ENCODE measurements at places on chromosomes 1 and 21.

GRCh38 chr1:18340158-18340764 is 140.5 kb upstream of the KLHDC7A start:
- DNase-seq = no peak

GRCh38 chr1:220322570-220322969 is 50.3 kb upstream of the RAB3GAP2 start:
- DNase-seq = no peak

GRCh38 chr1:226480461-226480860 is 68.1 kb upstream of the STUM start:
- no peak for DNase-seq

DNA sequence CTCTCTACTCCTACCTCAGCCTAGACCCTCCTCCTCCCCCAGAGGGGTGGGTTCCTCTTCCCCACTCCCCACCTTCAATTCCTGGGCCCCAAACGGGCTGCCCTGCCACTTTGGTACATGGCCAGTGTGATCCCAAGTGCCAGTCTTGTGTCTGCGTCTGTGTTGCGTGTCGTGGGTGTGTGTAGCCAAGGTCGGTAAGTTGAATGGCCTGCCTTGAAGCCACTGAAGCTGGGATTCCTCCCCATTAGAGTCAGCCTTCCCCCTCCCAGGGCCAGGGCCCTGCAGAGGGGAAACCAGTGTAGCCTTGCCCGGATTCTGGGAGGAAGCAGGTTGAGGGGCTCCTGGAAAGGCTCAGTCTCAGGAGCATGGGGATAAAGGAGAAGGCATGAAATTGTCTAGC is 21.6 kb upstream of the VPS13D start:
- no peak for DNase-seq

DNA sequence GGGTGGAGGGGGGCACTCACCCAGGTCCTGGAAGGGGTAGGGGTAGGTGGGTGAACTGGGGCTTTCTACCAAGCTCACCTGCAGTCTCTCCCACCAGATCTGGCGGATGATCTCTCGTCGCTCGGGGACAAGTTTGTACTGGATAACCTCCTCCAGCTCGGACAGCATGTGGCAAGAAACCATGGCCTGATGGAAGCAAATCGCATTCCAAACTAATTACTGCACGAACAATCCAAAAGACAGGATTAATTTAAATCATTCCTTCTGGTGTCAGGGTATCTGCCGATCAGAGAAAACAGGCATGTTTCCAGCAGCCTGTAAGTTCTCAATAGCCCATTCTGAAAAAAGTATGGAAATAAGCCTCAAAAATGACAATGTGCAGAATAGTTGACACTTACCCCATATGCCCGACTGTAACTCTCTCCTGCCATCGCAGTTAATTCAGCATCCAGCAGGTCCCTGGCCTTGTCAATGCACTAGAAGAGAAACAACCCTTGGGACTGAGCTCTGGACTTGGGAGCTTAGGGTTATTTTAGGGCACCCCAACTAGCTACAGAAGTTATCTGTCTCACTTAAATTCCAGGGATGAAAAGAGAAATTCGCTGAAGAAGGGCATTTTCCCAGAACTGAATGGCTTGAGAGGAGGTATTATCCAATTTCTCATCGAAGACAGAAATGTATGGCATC is 44.4 kb upstream of the ANGPTL7 start:
- DNase-seq = no peak

GRCh38 chr1:147647796-147648633 is 22.3 kb downstream of the ACP6 start:
- no peak for DNase-seq

- DNase-seq = no peak
Observed at GRCh38 chr1:109357616-109358015, 40.1 kb downstream of the SORT1 start.

DNA sequence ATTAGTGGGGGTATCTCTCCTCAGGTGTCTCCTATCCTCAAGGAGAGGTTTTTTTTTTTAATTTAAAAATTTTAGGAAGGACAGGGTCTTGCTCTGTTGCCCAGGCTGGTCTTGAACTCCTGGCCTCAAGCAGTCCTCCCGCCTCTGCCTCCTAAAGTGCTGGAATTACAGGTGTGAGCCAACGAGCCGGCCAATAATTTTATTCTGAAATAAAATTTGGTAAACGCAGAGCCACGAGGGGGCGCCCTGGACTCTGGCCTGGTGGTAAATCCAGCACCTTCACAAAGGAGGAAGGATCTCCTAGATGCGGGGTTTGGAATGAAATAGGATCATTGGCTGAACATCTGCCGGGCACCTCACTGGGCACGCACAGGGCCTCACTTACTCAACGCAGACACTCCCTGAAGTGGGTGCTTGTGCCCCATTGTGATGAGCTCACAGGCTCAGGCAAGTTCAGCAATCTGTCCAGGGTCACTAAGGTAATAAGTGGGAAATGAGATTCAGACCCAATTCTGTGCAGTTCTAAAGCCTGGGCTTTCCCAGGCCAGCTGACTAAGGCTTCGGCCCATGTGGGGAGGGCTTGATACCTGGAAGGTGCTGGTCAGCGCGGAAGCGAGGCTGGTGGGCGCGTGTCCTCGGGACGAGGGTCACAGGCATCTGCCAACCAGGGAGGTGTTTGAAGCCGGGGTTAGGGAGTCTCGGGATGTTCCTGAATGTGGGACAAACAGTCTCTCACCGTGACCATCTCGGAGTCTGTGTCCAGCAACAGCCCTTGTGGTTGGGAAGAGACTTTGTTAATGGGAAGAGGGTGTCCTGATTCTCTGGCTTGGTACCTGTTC is 32.7 kb upstream of the ETV3 start:
- DNase-seq = no peak

- DNase-seq = no peak
Observed at GRCh38 chr21:32137931-32138330, 140.9 kb downstream of the MIS18A start.

DNA sequence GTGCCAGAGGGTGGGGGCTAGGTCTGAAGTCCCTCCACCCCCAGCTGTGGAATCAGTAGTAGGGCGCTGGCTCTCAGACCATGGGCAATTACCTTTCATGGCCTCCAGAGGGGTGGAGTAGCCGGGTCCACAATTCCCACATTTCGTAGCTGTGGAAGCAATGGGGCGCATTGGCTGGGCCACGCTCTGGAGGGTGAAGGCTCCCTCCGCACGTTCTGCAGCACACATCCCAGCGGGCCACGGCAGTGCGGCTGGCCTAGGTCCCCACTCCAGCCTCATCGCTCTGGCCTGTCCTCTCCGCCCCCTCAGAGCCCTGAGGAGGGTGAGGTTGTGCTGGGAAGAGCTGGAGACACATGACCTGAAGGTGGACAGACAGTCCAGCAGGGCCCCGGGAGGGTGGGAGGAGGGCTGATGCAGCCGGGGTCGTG is 2.9 kb downstream of the SELENBP1 start:
- no peak for DNase-seq
